ENCODE measurements at places on chromosomes 13 and 19.

GRCh38 chr19:34305221-34306083 lies 51.1 kb downstream of the GARRE1 start:
- no peak for DNase-seq

DNA sequence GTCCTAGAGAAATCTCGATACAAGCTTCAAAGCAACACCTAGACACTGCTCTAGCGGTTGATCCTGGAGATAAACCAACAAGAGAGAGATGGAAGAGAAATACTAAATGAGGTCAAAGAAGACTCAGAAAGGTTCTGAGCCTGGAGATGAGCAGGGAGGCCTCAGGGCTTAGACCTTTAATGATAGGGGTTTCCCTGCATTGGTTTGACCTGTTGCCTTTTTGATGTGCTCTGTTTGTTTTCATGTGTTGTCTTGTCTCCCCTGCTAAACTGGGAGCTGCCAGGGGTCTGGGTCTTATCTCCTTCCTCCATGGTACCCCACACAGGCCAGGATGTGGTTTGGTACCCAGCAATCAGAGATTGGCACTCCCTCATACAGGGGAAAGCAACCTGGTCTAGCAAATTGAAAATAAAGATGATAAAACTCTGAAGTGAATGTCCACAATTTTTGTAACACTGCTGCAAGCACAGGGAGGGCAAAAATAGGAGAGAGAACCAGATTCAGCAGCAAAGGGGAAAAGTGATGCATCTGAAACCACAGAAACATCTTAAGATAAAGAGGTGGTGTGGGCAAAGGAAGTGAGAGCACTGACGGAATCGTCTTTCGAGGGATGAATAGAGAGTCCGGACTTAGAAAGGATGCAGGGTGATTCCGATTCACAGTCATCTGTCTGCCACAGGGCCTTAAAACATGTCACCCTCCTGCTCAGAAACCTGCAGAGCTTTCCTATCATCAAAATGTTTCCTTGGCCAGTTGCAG lies 3.5 kb downstream of the FFAR2 start:
- no peak for DNase-seq

DNA sequence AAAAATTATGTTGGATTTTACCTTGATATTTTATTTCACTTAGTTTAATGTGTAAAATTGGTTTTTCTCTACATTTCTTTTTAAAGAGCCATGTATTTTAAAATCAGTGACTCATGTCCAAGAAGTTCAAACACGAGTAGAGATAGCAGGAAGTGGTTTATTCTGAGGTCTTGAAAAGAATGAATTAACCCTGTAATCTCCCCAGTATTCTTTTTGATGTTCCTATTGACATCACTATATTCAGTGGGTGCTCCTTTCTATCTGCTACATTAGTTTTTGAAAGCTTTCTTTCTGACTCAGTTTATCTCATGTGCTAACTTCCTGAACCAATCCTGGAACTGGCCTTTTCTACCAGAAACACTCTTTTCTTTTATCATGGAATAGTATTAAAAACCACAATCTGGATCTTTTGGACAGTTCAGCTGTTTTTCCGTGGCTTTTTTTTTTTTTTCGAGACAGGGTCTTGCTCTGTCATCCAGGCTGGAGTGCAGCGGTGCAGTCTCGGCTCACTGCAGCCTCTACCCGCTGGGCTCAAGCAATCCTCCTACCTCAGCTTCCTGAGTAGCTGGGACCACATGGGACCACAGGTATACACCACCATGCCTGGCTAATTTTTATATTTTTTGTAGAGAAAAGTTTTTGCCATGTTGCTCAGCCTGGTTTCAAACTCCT lies 114.9 kb downstream of the PCCA start:
- DNase-seq = no peak

DNA sequence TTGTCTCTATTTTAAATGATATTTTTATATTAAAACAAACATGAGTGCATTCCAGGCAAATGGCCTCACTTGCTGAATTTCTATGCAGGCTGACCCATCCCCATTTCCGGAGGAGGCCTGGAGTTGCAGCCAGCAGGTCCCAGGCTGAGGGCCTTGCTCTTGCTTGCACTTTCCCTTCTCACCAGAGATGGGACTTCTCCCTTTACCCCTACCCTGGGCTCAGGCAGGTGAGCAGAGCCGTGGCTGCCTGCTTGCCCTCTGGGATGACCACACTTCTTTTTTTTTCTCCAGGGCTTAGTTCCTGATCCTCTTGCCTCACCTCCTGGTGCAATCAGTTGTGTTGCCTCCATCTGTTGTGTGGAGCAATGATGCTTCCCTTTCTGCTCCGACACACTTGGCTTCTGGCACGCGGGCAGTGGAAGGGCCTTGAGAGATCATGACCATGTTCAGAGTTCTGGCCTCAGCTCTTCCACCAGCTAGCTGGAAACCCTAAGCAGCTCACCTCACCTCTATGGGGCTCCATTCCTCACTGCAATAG lies 11.1 kb upstream of the OLFM4 start:
- DNase-seq = no peak

DNA sequence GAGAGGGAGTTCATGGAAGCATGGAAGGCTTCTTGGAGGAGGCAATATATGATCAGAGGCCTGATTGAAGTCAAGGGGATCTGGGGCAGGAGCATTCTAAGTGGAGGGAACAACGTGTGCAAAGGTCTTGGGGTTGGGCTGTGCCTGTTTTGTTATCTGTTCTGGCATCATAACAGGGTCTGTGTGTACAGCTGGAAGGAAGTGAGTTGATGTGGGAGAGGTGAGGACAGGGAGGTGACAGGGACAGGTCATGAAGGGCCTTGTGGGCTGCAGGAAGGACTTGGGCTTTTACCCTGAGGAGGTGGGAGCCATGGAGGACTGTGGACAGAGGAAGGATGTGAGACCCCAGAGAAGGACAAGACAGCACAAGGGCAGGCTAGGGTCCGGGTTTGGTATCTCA lies 1.2 kb upstream of the NFILZ start:
- no peak for DNase-seq

DNA sequence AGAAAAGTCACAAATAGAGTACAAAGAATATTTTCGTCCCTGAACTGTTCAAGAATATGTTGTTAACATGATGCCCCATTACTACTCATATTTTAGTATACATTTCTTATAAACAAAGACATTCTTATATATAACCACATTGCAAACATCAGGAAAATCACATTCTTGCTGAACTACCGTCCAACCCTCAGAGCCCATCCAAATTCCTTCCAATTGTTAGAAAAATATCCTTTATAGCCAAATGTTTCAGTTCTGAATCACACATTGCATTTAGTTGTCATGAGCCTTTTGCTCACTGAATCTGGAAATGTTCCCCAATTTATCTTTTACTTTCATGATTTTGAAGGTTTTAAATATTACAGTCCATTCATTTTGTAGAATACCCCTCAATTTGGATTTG lies 467.8 kb upstream of the ARGLU1 start:
- no peak for DNase-seq

- DNase-seq = peak; percentile 43
These were observed 38.4 kb upstream of the TCF3 start for GRCh38 chr19:1690699-1691307.

DNA sequence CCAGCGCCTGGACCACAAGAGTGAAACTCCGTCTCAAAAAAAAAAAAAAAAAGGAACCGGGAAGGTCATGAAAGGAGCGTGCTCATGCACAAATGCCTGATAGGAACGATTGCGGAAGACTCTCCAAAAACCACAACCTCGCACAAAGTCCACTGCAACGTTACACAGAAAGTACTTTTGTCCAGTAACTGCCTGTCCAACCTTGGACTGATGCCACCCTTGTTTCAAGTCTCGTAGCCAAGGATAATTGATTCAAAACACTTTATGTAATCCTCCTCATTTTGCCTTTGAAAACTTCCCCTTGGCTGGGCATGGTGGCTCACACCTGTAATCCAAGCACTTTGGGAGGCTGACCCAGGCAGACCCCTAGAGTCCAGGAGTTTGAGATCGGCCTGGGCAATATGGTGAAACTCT lies 13.7 kb downstream of the LGALS7 start:
- DNase-seq = no peak

DNA sequence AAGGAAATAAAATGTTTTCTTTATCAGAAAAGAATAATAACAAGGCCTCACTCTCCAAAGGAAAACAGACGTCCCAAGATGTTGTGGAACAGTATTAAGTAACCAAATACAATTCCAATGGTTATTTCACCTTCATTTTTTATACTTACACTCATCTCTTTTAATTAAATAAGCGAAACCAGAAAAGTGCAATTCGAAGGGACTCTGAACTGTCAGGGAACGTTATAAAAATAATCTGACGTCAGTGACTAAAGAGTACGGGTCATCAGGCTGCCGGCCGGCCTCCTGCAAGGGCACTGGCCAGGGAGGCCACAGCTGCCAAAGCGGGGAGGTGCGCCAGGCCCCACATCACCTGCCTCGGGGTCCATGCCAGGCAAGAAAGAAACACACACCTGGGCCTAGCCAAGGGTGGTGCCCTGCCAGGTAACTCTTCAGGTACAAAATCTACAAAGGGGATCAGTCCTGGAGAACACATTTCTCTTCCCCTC lies 61.2 kb downstream of the CDADC1 start:
- DNase-seq = no peak

GRCh38 chr13:113968463-113969310 lies 5.2 kb downstream of the C13orf46 start:
- no peak for DNase-seq

- DNase-seq = no peak
These were observed 224.5 kb downstream of the GPC5 start for GRCh38 chr13:91622778-91623550.

All from stimulated activated CD8-positive, alpha-beta memory T cell treated with anti-CD3 and anti-CD28 coated beads, Interleukin-7, amount 100 ng/mL, for 48 hours (primary cell).